ENCODE measurements at places on chromosomes 5 and 9.

DNA sequence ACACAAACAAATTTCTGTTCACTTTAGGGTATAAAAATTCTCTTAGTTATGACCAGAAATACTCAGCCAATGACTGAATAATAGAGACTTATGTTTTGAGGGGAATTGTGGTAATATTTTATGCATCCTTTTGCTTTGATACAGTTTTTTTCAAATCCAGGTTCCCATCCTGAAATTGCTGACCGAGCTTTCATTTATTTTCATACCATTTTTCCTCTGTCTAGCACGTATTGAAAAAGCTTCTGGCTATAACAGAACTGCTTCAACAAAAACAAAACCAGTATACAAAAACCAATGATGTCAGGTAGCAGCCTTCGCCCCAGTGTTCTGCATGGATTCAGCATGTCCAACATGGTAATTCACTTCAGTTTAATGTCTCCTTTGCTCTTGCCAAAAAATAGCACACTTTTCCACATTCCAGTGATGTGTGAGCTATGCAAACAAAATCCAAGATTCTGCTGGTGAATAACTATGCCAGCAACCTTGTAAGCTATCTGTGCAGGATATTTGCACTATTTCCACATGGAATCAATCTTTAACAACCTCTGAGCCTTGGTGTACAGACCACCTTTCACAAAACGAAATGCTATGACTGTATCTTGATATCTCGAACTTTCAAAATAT, 22.0 kb downstream of the CCNH start:
- no peak for DNase-seq

DNA sequence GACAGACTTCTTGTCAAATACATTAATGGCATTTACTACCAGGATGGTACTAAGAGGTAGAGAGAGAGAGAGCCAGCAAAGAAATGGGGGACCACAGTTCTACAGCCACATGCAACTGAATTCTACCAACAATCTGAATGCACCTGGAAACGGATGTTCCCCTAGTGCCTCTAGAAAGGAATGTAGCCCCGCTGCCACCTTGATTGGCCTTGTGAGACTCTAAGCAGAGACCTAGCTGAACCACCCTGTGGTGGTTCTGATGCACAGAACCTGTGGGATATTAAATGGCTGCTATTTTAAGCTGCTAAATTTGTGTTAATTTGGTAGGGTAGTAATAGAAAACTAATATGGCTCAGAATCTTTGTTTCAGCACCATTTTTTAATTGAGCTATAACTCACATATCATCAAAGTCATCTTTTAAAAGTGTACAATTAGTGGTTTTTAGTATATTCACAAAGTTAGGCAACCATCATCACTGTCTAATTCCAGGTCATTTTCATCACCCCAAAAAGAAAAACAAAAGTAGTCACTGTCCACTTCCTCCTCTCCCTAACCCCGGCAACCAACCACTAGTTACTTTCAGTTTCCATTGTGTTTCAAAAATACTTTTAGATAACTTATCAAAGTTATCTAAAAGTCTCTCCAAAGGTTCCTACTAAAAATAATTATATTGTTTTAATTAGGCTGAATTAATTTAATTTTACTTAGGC, 51.7 kb downstream of the CPLANE1 start:
- DNase-seq: no peak

DNA sequence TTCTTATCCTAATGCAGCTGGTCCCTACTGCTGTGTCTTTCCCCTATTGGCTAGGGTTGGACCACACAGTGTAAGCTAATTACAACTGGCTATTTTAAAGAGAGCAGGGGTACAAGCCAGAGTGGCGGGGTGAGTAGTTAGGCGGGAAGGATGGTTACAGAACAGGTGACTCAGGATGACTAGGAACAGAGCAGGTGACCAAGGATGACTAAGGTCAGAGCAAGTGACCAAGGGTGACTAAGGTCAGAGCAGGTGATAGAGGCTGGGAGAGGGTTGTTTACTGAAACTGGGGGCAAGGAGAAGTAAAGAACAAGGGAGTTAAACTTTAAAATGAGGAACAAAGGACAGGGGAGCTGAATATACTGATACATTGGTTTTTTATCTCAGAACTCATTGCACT, 125.4 kb downstream of the PTTG1 start:
- DNase-seq: no peak

DNA sequence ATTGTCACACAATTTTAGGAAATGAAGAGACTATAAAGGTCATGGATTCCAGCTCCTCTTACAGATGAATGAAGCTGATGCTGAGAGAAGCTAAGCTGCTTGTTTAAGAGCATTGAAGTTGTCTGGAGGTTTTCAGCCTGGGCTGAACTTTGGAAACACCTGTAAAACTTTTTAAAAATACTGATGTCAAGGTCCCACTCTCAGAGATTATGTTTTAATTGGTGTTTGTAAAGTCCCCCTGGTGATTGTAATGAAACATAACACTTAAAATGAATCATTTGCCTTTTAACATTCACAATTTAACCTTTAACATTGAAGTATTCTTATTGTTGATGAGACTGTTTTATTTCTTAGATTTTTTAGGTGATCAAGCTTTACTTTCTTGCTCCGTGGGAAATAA, 16.4 kb downstream of the RAD23B start:
- no peak for DNase-seq

GRCh38 chr5:62330302-62330701, 24.3 kb downstream of the KIF2A start:
- DNase-seq: no peak

- DNase-seq: peak; percentile 66
Measured at GRCh38 chr5:172683645-172684471, 42.8 kb downstream of the NEURL1B start.

- no peak for DNase-seq
Measured at GRCh38 chr5:160643616-160644240, 208.3 kb downstream of the ATP10B start.

DNA sequence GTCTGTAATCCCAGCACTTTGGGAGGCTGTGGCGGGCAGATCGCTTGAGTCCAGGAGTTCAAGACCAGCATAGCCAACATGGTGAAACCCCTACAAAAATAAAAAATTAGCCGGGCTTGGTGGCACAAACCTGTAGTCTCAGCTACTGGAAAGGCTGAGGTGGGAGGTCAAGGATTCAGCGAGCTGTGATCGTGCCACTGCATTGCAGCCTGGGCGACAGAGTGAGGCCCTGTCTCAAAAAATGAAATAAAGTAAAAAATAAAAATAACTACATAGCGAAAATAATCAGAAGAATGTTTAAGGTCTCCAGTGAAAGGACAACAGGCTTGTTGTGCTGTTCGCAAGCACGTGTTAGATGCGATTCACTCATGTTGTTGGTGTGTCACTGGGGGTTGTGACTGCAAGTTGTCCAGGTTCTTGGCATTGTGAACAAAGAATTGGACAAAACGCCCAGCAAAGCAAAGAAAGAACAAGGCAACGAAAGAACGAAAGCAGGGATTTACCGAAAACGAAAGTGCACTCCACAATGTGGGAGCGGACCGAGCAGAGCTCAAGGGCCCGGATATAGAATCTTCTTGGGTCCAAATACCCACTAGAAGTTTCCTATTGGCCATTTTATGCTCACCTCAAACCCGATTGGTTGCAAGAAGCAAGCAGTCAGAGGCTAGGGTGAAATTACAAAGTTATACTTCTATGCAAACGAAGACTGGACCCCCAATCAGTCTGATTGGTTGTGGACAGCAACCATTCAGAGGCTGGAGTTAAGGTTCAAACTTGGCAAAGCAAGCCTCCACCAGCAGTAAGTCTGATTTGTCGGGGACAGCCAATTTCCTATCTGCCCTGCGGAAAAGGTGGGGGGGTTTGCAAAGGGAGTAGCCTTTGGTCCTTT, 844 bp upstream of the MCCC2 start:
- no peak for DNase-seq

- DNase-seq: no peak
Measured at GRCh38 chr9:132404228-132404881, 2.3 kb downstream of the TTF1 start.

GRCh38 chr5:83400241-83400640, 71.3 kb upstream of the VCAN start:
- DNase-seq: no peak

- DNase-seq: no peak
Measured at GRCh38 chr9:126915281-126915816, 767 bp downstream of the RALGPS1 start.

GRCh38 chr5:13501176-13501575, 443.3 kb downstream of the DNAH5 start:
- DNase-seq: no peak

DNA sequence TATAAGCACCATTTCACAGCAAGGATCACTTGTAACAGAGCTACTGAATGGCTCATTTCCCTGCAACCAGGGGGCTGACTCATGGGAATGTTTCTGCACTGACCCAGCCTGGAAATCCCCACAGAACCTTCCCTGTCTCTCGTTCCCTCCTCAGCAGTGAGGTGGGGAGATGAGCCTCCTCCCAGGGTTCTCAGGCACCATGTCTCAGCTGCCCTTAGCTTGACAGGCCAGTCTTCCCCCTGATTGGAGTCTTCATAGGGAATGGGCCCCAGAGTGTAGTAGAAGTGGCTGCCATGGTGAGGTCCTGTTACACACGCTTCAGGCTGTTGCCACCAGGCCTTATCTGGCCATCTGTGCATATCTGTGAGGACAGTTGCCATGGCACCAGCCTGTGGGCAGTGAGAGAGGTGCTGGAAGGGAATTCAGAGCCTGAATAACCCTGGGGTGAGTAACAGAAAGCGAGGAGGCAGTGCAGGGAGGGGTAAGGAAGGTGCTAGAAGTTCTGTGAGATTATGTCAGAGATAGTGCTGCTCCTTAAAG, 324.4 kb downstream of the ENC1 start:
- no peak for DNase-seq

DNA sequence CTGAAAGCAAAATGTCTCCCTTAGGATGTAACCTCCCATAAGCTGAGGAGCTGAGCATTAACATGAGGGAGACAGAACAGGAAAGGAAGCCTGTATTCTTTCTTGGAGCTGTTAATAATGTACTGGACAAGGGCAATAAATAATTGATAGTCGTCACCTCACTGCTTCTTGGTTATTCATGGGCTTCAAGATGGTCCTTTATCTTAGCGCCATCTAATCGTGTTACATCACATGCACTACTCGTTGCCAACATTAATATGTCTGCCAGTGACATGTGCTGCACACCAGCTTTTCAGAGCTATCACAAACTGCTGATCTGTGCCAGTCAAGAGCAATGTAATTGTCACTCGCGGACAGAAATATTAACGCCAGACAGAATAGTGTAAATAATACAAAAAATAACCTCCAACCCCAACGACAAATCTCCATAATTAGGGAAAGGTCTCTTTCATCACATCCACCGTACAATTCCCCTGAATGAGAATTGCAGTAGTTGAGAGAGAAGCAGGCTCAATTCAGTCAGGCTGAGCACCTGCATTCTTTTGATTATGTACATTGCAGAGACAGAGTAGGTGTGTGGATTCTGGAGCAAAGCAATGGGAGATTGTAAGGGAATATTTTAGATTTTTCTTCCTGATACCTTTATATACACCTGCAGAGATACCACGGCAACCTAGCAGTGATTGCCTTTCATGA, 267.1 kb downstream of the SPATA31D1 start:
- no peak for DNase-seq

DNA sequence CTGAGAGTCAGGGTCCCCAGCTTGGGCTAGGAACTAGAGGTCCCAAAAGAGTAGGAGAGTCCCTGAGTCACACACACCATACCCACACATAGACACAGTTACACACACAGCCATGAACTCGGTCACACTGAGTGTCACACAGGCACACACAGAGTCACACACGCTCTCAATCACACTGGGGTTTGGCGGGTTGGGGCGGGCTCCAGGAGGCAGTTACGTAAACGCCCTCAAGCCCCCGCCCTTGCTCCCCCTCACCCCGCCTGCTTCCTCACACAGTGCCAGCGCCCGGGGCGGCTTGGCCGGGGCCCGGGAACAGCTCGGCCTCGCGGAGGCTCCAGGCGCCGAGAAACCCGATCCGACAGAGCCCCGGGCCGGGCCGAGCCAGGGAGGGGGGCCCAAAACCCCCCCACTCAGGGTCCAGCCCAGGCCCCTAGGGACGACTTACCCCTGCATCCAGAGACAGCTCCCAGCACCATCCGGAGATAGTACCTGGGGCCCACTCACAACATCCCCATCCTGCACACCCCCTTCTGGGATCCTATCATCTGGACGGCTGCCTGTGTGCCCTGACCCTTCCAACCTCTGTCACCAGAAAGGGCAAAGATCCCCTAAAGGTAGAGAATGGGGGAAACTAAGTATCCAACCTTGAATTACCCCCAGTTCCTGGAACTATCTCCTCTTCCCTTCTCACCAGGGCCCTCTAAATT, 3.5 kb upstream of the CNTFR start:
- no peak for DNase-seq

DNA sequence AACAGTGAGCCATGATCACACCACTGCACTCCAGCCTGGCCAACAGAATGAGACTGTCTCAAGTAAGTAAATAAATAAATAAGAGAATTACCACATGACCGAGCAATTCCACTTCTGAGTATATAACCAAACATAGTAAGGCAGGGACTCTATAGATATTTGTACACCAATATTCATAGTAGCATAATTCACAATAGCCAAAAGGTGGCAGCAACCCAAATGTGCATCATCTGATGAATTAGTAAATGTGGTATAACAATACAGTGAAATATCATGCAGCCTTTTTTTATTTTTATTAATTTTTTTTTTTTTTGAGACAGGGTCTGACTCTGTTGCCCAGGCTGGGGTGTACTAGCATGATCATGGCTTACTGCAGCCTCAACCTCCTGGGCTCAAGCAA, 33.1 kb downstream of the ALDH7A1 start:
- no peak for DNase-seq
